ENCODE measurements at places on chromosomes 7 and 10. TPM values are rescaled to one million over a fixed set of nuclear protein-coding genes. Genes with fewer than 3 reads are reported as not detected.

GLCCI1 gene
- total RNA-seq: 2.1 TPM

OPALIN gene
- total RNA-seq: not detected

ADAMTS14 gene
- total RNA-seq: 1.5 TPM

CALML3 gene
- total RNA-seq: not detected
